ENCODE measurements at places on chromosomes 4 and X.

- no peak for DNase-seq
Observed at GRCh38 chrX:10041383-10041782, 74.2 kb downstream of the CLDN34 start.

- no peak for DNase-seq
Observed at GRCh38 chrX:57156397-57157049, 19.3 kb upstream of the SPIN2A start.

GRCh38 chrX:1336331-1336943 is at the start of gene IL3RA:
IL3RA (plus strand) TSS chrX:1336785; CDS start chrX:1341766, 4,981 bp downstream.
- no peak for DNase-seq

DNA sequence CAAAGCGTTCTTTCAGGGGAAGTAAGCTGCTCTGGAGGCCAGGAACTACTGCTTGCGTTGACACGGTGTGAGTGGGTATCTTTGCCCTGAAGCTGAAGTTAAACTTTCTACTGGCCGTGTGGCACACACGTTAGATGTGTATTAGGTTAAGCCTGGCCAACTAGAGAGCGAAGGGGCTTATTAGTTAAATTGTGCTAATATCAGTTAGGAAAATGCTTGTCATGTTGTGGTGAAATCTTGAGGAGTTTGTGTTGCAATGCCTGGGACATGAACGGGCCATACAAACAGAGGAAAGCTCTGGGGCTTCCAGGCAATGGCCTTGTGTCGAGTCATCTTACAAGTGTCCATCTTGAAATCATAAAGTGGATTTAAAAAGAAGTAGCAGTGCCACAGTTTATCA is 62.6 kb downstream of the NSUN7 start:
- DNase-seq = no peak

- no peak for DNase-seq
Observed at GRCh38 chr4:118373614-118374255, 20.9 kb upstream of the PRSS12 start.

GRCh38 chr4:81211956-81212355 is 3.1 kb downstream of the PRKG2 start:
- DNase-seq = no peak

- no peak for DNase-seq
Observed at GRCh38 chrX:155997436-155997835, at the start of gene IL9R. IL9R (plus strand) TSS chrX:155997696; CDS start chrX:155997760, 64 bp downstream.

DNA sequence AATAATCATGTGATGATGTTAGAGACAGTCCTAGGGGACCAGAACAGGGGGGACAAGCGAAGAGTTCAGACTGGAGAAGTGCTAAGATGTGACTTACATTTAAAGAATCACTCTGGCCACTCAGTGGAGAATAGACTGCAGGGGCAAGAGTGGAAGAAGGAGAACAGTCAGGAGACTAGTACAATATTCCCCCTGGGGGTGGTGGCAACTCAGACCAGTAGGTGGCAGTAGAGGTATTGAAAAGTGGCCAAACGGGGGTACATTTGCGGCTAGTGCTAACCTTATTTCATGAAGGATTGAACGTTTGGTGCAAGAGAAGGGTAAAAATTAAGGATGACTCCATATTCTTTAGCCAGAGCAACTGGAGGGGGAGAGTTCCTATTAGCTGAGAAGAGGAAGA is 2.7 kb upstream of the BMX start:
- no peak for DNase-seq

- DNase-seq = no peak
Observed at GRCh38 chr4:27005905-27006590, 145.4 kb downstream of the STIM2 start.

GRCh38 chrX:19017271-19017670 is 33.4 kb upstream of the PHKA2 start:
- no peak for DNase-seq

- DNase-seq = no peak
Observed at GRCh38 chr4:158411269-158411668, 110.4 kb upstream of the RXFP1 start.

DNA sequence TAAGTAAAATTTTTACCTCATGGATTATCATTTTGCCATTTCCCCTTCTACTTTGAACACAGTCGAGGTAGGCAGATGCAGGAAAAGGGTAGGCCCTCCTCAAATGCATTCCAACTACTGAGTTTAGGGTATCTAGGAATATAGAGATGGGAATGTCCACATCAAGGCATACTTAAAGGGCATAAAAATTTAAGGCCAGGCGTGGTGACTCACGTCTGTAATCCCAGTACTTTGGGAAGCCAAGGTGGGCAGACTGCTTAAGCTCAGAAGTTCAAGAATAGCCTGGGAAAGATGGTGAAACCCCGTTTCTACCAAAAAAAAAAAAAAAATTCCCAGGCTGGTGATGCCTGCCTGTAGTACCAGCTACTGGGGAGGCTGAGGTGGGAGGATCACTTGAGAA is 146.5 kb downstream of the PDGFC start:
- no peak for DNase-seq

DNA sequence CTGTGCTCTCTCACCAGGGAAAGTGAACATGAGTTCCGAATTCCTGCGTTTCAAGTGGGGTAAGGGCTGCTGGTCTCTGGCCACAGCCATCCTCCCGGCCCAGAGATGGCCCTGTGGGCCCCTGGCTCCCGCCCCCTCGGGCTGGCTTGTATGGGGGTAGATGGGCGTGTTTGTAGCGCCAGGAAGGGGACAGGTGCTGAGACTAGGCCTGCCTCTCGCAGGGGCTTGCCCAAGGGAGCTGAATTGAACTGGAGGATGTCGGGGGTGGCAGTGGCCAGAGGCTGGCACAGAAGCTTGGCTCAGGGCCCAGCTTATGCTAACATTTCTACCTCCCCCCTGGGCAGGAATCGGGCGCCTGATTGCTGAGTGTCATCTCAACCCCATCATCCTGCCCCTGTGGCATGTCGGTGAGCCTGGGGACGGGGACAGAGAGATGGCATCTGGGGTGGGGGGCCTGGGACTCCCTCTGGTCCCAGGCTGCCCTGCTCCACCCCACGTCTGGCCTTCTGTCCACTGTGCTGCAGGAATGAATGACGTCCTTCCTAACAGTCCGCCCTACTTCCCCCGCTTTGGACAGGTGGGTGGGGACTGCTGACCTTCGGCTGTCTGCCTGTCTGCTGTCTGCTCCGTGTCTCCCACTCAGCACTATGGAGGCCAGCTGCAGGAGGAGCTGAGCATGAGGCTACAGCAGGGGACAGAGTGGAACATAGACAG is 8.5 kb downstream of the TAFAZZIN start:
- DNase-seq = no peak

DNA sequence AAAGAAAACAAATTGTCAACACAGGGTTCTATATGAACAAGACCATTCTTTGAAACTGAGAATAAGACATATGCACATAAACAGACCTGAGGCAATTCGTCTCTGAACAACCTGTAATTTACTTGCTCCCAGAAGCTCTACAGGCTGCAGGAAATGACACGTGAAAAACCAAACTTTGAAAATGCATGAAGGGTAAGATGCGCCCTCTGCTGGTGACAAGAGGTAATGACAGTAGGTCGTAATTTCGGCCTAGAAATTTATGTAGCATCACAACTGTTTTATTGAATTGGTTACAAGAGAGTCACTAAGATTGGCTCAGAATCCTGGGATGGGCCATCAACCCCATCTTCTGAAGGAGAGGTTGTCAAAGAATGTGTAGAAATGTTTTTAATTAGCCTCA is 276.5 kb downstream of the PPP4R3C start:
- no peak for DNase-seq

DNA sequence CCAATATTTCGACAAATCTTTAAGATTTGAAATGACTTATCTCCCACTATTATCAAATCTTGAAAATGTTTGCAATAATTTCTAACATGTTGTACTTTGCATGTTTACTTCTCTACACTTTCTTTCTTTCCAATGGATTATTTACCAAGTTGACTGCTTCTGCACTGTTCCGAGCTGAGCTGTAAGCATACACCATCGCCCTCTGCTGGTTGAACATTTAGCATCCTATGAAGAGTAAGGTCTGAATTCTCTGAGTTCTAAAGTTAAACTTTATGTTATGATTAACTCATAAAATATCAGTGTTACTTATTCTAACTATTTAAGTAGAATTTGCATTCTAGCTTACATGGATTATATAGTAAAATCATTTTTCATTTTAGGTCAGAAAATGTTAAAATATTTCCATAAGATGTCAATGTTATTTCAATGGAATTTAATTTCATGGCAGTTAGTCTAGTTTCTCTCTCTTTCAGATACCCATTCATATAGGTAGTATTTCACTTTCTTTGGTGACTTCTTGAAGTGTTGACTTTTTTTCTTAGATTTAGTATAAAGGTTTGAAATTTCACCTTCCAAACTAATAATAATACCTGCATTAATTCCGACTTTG is 137.4 kb downstream of the DKK2 start:
- no peak for DNase-seq

DNA sequence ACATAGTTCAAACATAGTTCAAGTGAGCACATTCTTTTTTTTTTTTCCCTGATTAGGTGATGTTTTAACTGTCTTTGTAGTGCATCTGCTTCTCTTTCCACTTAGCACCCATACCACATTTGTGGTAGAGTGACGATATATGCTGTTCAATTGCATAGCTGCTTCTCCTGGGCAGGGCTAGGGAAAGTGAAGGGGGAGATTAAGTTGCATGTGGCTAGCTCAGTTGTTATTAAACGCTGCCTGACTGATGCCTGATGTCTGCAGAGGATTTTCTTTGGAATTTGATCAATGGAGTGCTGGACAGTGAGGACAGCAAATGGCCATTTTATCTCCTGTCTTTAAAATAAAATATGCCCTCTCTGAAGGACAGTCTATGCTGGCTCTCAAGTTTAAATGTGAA is 63.7 kb downstream of the ANK2 start:
- no peak for DNase-seq

GRCh38 chr4:120837656-120838055 is 84.9 kb downstream of the PRDM5 start:
- DNase-seq = no peak

DNA sequence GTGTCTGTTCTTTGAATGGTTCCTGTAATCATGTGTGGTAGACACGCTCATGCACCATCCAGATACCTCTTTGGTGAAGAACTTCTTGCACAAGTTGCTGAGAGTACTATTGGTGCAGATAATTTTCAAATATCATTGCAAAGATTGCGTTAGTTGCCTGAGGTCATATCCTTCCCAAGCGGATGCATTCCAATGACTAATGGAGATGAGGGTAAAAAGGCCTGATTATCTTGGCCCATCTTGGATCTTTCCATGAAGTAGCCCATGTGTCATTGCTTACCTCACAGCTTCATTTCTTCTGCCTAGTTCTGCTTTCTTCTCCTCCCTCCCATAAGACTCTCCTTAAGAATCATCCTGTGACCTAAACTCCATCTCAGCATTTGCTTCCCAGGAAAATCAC is 384.9 kb upstream of the CNKSR2 start:
- no peak for DNase-seq

DNA sequence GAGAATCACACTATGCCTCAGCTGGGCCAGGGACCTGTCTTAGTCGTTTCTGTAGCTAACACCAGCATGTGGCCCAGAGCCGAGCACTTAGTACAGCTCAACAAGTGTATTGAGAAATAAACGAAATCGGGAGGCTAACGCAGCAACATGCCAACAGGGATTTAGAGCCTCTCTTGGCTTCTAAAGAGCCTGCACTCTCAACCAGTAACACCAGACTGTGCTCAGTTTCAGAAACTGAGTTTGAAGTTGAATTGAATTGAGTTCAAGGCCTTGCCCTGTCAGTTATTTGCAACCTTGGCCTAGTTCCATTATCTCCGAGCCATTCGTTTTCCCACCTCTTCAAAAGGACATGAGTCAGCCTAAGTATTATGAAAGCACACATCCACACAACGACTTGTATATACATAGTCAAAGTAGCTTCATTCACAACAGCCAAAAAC is 71.3 kb upstream of the LDB2 start:
- DNase-seq = no peak

GRCh38 chr4:38102957-38103588 is 142.9 kb downstream of the PTTG2 start:
- no peak for DNase-seq

- no peak for DNase-seq
Observed at GRCh38 chr4:118753685-118754084, 68.5 kb downstream of the METTL14 start.

GRCh38 chr4:99102634-99103033 is 14.0 kb upstream of the ADH5 start:
- DNase-seq = no peak

- DNase-seq = no peak
Observed at GRCh38 chr4:142065086-142065647, 428.8 kb downstream of the IL15 start.

- DNase-seq = no peak
Observed at GRCh38 chr4:125702406-125702805, 387.7 kb downstream of the FAT4 start.

DNA sequence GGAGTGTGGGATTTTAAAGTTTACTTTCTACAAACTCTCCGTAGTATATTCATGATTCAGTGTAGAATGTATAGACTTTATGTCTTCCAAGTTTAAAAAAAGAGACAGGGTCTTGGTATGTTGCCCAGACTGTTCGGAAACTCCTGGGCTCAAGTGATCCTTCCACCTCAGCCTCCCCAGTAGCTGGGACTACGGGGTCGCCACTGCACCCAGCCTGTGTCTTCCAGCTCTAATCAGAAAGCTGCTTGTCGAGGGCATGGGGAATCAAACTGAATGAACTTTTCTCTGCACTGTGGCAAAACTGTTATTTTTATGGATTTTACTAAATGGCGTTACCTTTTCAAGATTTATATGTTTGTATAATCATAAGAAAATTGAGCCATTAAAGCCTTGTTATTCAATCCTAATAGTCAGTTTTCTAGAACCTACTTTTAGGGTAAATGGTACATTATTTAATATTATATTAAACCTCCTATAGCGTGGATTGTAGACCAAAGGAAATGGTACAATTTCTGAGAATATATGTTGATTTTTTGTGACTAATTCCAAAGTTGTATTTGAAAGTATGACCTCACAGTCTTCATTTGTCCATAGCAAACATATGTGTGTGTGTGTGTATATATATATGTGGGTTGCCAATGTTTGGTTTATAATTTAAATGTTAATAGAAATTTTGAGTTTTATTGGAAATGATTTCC is 1.1 kb downstream of the BLOC1S4 start:
- DNase-seq = no peak

DNA sequence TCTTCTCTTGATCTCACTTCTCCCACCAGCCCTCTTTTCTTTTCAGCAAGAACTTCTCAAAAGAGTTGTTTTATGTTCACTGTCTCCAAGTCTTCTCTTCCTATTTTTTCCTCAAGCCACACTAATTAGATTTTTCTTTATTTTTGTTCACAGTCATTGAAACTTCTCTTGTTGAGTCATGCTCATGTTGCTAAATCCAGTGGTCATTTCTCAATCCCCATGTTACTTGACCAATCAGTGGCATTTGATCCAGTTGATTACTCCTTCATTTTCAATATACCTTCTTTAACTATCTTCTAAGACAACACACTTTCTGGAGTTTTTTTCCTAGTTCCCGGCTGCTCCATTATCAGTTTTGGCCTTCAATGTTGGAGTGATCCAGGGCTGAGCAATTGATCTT is 103.1 kb upstream of the LSM6 start:
- no peak for DNase-seq

GRCh38 chrX:21398426-21398825 is 24.2 kb downstream of the CNKSR2 start:
- no peak for DNase-seq

- DNase-seq = peak; percentile 65
Observed at GRCh38 chrX:132181364-132181763, 37.9 kb downstream of the RAP2C start.

All from right lobe of liver (tissue), 6 donors.